Effector memory CD4-positive, alpha-beta T cell (primary cell): ENCODE measurements at places on chromosomes 16 and 17.
A peak's percentile ranks its signal among the peaks of the same experiment; 100 is the strongest.

GRCh38 chr17:17836818-17837379 is at the start of gene SREBF1:
Gene SREBF1 (minus strand): TSS chr17:17836986. CDS start chr17:17836817, 169 bp downstream.
- H3K36me3 ChIP-seq: no peaks in the 10 kb centered on the region
- peak within 1 kb of the TSS; percentile 77 for H3K4me3 ChIP-seq

- DNase-seq: peak; percentile 3
- no peaks in the 10 kb centered on the region for H3K36me3 ChIP-seq
- peak overlapping the region; percentile 87 for H3K4me3 ChIP-seq
These were observed 526 bp downstream of the MOSMO start for GRCh38 chr16:22008215-22009059.

- no peak overlapping the region for H3K27ac ChIP-seq
- no peaks in the 10 kb centered on the region for H3K4me1 ChIP-seq
- no peaks in the 10 kb centered on the region for H3K27me3 ChIP-seq
- no peaks in the 10 kb centered on the region for H3K36me3 ChIP-seq
These were observed 64.8 kb upstream of the C17orf78 start for GRCh38 chr17:37310940-37311339.

DNA sequence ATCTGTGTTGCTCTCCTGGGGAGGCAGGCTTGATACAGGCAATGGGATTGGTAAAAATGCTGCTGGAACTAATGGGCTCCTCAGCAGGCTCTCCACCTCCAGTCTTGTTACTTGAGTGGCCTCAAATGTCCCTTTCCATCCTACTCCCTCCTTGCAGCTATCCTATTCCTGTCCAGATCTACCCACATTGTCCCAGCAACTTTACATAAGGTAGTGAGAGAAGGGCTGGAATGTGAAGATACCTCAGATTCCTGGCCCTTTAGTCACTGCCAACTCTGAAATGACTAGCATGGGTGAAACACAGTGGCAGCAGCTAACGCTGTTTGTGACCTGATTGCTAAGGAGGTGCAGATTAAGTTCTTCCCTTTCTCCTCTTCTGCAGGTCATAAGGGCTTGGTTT is 210.1 kb upstream of the HS3ST4 start:
- no peaks in the 10 kb centered on the region for H3K27me3 ChIP-seq
- H3K36me3 ChIP-seq: no peaks in the 10 kb centered on the region
- H3K27ac ChIP-seq: no peak overlapping the region
- H3K4me3 ChIP-seq: no peak overlapping the region
- no peaks in the 10 kb centered on the region for H3K4me1 ChIP-seq
